ENCODE measurements at places on chromosomes 4 and X. TPM values are rescaled to one million over a fixed set of nuclear protein-coding genes. Genes with fewer than 3 reads are reported as not detected.

SMIM31 gene
- total RNA-seq: not detected

DNA sequence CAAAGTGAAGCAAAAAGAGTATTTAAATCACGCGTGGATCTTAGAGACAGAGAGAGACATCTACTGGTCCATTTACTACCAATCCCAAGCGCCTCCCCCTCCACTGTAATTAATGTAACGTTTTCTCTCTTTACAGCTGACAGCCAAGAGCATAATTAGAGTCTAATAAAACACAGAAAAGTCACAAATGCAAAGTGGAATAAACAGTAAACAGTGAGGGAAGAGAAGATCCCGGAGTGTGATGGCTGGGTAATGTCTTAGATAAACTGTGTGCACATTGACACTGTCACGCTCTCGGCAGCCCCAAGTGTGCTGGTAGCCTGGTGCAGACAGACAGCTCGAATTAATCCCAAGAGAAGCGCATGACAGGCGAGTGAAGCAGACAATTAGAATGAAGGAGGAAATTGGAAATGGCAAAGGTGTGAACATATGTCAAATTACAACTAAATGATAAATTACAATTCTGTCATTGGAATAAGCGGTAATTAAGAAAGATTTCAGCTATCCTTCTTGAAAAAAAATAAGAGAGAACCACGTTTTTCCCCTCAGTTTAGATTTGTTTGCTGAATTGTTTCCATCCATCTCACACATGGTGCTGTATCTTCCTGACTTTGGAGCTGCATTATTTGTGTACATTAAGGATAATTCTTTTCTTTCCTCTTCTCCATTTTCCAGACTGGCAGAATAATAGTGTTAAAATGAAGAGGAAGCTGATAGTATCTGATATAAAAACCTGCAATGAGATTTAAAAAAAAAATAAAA lies 100.1 kb downstream of the CXXC4 start:
- no peak for DNase-seq
- H3K4me3 ChIP-seq: no peak overlapping the region
- H3K27ac ChIP-seq: no peak overlapping the region

SLC7A11 gene
- 0.92 TPM for total RNA-seq

MAGEC1 gene
- not detected for total RNA-seq
